Smooth muscle cell of bladder (primary cell): ENCODE measurements at places on chromosomes 12 and 14. TPM values are rescaled to one million over a fixed set of nuclear protein-coding genes. Genes with fewer than 3 reads are reported as not detected.

ESPL1 gene
- 0.46 and 1.00 TPM in 2 replicates for total RNA-seq

RND1 gene
- total RNA-seq, result 0.14 and 0.55 TPM in 2 replicates

AGAP2 gene
- total RNA-seq, result 0.14 and 0.28 TPM in 2 replicates

BHLHE41 gene
- total RNA-seq, result 0.43 and 2.5 TPM in 2 replicates

CD163L1 gene
- total RNA-seq, result 0.09 and 0.28 TPM in 2 replicates

SPX gene
- under 0.01 and 0.18 TPM in 2 replicates for total RNA-seq

NINJ2 gene
- 1.8 and 3.1 TPM in 2 replicates for total RNA-seq

LUM gene
- total RNA-seq, result 1,417 and 1,464 TPM in 2 replicates

EIF2B1 gene
- 25.3 and 35.9 TPM in 2 replicates for total RNA-seq

GCH1 gene
- total RNA-seq, result 11.7 and 12.4 TPM in 2 replicates

VRTN gene
- not detected in 2 replicates for total RNA-seq

MAP3K9 gene
- total RNA-seq, result 0.09 and 0.14 TPM in 2 replicates

LRRC43 gene
- 1.00 and 2.6 TPM in 2 replicates for total RNA-seq

PRICKLE1 gene
- total RNA-seq, result 4.3 and 14.6 TPM in 2 replicates

CDKN3 gene
- 15.1 and 17.4 TPM in 2 replicates for total RNA-seq

IL26 gene
- not detected in 2 replicates for total RNA-seq

MYG1 gene
- total RNA-seq, result 54.5 and 64.1 TPM in 2 replicates

KLHDC1 gene
- total RNA-seq, result 3.4 and 4.0 TPM in 2 replicates

FKBP4 gene
- total RNA-seq, result 27.4 and 54.6 TPM in 2 replicates

POTEG gene
- not detected in 2 replicates for total RNA-seq

CLEC4D gene
- total RNA-seq, result not detected in 2 replicates

NDUFB1 gene
- total RNA-seq, result 253 and 349 TPM in 2 replicates

PRIMA1 gene
- not detected in 2 replicates for total RNA-seq

ASCL1 gene
- total RNA-seq, result not detected in 2 replicates

ZC2HC1C gene
- 0.57 and 1.1 TPM in 2 replicates for total RNA-seq

OR4K17 gene
- total RNA-seq, result 0.14 TPM in 1 of 2 replicates, not detected in the other

ACVRL1 gene
- total RNA-seq, result 19.8 and 34.7 TPM in 2 replicates

PGAM5 gene
- 22.3 and 29.0 TPM in 2 replicates for total RNA-seq

COCH gene
- 0.14 and 0.18 TPM in 2 replicates for total RNA-seq

DIABLO gene
- 64.4 and 71.5 TPM in 2 replicates for total RNA-seq

SOAT2 gene
- total RNA-seq, result 0.09 TPM in 1 of 2 replicates, not detected in the other

FAM181A gene
- total RNA-seq, result not detected in 2 replicates

ZNF10 gene
- total RNA-seq, result 6.0 and 8.5 TPM in 2 replicates

CLEC9A gene
- not detected in 2 replicates for total RNA-seq

ADCY4 gene
- 3.4 and 5.3 TPM in 2 replicates for total RNA-seq
